Fibroblast of the conjunctiva (primary cell): ENCODE measurements at places on chromosomes 1 and 21.

DNA sequence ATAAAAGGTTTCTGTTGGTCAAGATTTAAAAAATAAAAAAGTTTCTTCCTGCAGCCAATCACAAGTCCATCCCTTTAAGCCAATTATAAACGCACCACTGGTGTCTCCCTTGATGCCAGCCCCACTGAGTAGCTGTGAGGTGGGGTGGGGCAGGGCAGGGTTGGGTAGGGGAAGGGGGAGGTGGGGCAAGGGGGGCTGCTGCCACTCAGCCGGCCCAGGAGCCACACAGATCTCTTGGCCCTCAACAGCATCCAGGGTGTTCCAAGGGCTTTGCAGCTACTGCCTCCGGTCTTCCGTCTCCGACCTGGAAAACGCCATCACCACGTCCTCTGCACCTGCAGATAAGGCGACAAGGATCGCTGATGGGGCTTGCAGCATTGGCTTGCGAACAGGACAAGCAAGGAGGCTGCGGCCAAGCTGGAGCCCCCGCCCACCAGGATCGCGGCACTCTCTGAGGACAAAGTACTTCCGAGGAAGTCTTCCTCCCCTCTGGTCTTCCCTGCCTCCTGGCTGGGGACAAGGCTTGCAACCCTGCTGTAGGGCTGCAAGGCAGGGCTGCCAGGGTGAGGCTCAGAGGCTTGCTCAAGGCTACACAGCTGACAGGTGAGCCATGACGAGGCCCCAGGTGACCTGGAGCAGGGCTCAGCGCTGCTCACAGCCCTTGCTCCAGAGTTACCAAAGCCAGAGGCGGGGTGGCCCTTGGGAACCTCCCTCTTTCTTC lies 26.8 kb upstream of the CLSTN1 start:
- DNase-seq = no peak

- no peak for DNase-seq
Measured at GRCh38 chr21:40242586-40243265, 375.5 kb downstream of the PCP4 start.

DNA sequence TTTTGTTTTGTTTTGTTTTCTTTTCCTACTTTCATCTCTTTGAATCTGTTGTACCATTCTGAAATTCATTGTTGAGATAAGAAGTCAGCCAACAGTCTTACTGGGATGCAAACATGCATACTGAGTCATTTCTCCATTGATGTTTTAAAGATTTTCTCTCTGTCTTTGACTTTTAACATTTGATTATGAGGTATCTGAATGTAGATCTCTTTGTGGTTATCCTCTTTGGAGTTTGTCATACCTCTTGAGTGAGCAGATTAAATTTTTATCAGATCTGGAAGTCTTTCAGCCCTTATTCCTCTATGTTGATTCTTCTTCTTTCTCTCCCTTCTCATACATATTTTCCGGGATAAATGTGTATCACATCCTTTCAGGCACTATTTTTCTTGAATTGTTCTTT lies 406.9 kb upstream of the NCAM2 start:
- DNase-seq = no peak

DNA sequence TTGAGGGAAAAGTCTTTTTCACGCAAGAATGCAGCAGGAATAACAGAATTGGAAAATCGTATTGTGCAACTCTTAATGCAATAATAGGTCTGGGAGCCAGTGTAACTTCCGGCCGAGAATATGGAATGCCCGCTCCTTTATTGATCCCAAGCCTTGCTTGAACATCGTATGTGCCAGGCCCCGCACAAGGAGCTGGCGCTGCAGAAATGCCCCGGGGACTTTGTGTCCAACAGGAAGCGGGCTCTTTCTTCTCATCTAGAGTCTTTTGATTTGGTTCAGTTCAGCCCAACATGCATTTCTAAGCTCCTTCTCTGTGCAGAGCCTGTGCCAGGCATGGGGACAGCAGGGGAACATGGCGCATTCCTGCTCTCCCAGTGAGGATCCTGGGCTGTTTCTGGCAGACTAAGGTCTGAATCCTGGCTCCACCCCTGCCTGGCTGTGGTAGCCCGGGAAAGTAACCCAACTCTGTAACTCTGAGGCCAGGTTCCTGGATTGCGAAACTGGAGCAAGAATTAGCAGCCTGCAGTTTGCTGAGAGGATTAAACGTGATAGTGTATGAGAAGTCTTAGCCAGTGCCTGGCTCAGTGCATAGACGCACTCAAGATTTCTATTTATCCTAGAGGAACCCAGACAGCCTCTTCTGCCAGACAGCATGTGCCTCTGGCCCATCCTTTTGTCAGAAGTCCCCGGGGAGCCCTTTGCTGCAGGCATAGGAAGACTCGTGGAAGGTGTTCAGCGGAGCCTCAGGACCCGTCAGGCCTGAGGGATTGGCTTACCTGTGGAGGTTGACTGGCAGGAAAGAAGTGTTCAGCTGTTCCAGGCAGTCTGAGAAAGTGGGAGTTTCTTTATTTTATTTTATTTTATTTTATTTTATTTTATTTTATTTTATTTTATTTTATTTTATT lies 987 bp upstream of the CDCP2 start:
- peak; percentile 33 for DNase-seq

- no peak for DNase-seq
Measured at GRCh38 chr1:48084826-48085225, 87.6 kb upstream of the TRABD2B start.

DNA sequence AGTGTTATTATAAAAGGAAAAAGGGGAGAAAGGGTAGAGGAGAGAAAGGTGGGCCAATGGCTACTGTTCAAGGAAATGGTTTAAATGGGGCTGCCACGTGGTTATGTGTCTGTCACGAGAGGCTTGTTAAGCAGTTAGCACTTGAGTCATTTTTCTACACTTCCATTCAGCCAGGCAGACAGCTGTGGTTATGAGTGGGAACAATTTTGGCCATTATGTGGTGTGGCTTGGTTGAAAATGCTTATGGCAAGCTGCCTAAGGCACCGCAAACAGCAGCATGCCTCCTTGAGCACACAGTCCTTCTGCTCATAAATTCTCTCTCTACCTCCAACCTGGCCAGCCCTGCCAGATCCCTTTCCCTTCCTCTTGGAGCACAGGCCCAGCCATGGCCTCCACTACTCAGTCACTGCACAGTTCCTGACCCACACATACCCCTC lies 3.2 kb upstream of the SRM start:
- no peak for DNase-seq

GRCh38 chr1:205224736-205225135 lies 3.0 kb upstream of the TMCC2 start:
- DNase-seq = no peak

DNA sequence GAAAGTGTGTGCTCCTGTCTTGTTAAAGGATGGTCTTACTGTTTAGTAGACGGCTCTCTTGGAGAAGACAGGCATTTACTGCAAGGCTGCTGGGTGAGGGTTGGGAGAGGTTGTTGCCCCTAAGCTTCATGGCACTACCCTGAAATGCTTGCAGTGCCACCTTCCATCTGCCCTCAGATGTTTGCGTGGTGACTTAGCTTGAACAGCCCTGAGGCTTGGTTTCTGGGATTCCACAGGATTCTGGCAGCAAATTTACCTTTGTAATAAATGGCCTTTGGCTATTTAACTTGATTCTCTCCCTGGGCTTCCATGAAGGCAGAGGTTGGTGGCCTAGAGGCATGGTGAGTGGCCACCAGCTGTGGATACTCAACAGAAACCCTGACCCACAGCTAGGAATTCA lies 11.6 kb downstream of the MTARC1 start:
- no peak for DNase-seq

GRCh38 chr1:21362096-21362495 lies 71.8 kb upstream of the ECE1 start:
- DNase-seq = no peak

DNA sequence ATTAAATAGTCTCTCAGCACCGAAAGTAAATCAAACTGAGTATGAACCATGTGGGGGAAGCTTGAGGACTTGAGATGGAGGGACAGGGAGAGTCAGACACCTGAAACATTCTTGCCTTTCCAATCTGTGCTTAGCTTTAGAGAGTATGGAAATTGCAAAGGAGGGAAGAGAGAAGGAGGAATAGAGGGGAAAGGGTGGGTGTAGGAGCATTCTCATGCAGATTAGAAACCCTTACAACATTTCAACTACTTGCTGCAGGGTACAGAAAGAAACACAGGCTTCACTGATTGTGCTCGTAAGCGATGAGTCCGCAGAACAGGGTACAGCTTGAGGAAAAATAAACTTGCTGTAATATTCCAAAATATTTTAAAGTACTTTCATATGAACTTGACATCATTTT lies 73.8 kb downstream of the NIBAN1 start:
- DNase-seq = no peak

DNA sequence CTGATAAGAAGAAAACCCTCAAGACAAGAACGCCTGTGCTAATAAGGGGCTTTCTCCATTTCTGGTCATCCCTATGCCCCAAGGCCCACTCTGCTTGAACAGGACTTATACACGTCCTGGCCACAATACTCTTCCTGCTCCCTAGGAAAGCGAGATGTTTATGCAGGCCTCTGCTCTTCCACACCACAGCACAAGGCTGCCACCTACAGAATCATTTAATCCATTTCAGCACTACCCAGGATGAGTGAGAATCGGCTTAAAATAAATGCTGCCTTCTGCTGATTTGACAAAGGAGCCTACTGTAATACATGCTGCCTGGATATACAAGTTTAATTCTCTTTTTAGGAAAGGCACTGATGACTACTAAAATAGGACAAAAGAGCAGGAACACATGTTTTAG lies 29.4 kb downstream of the FRRS1 start:
- peak; percentile 43 for DNase-seq

- DNase-seq = no peak
Measured at GRCh38 chr1:64098846-64099582, 104.4 kb upstream of the UBE2U start.

DNA sequence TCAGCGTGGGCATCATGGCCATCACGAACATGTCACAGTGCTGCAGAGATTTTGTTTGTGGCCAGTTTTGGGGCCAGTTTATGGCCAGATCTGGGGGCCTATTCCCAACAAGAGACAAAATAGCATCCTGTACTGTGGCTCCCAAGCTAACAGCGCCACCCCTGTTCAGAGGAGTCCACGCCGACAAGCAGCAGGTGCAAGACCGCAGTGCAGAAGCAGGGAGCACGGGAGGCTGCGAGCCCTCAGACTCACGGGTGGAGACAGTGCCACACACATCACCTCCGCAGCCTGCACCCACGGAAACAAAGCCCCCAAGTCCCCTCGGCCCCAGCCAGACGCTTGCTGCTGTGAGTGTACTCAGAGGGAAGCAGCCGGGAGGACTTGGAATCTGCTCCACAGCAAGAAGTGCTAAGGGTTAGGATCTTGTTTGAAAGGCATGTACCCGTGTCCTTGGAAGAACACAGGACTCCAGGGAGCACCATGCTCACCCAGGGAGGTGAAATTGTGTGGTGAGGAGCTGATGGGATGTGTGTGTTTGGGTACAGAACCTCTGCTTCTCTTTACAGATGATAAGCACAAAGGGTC lies 7.1 kb downstream of the TCP10L start:
- DNase-seq = no peak

- no peak for DNase-seq
Measured at GRCh38 chr1:160432371-160432786, 32.0 kb downstream of the VANGL2 start.

DNA sequence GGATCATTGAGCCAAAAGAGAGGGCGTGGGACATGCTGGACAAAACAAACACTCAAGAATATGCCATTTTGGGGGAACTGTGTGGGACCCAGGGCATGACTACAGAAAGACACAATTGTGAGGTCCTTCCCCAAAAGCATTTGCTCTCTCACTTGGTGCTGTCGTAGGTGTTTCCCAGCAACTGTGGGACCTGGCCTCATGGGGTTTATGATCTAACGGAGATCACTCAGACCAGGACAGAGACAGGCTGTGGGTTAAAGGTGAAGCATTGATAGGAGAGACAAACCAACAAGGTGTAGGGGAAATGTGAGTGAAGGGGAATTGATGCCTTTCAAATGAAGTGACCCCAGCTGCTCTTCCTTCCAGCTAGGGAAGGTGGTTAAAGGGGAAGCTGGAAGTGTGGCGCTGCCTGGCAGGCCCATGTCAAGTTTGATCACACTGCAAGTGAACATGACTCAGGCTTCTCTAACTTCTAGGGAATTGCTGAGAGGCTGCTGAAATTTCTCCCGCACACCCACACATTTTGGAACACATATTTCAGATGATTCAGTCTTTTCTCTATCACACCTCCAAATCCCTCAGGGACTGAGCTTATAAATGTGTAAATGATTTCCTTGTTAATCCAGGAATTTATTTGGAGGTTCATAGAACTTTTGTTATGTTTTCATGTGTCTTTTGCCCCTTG lies 30.2 kb downstream of the TRAF5 start:
- no peak for DNase-seq

DNA sequence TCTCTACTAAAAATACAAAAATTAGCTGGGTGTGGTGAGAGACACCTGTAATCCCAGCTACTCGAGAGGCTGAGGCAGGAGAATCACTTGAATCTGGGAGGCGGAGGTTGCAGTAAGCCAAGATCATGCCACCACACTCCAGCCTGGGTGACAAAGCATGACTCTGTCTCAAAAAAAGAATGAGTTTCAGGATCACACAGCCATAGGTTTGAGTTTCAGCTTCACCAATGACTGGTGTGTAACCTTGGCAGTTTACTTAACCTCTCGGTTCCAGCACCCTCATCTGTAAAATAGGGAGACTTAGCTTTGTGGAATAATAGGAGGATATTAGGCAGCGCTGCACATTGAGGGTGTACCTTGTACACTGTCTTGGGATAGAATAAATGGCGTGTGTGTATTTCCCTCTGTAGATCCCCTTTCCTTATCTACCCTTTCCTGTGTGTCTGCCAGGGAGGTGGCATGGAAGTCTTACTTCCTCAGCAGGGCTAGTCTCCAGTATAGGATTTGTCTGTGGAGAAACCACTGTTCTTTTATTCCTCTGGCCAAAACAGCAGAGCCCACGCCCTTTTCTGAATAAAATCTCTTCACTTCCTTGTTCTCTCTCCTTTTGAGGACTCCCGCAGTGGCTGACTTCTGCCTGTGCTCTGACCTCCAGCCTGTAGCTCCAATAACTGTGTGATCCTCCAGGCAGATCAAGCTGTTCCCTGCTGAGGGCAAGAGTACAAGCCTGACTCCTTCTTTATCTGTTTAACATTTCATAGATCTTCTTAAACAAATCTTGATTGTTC lies 90.4 kb downstream of the HHAT start:
- no peak for DNase-seq

- no peak for DNase-seq
Measured at GRCh38 chr1:112954017-112954650, 1.9 kb downstream of the SLC16A1 start.

GRCh38 chr1:91243171-91243570 lies 161.5 kb downstream of the HFM1 start:
- DNase-seq = no peak

GRCh38 chr1:16243936-16244649 lies 7.1 kb upstream of the CPLANE2 start:
- peak; percentile 77 for DNase-seq
